KG1 (cell line): ENCODE measurements at places on chromosomes 12 and 14.

- no peak for DNase-seq
These were observed 262.5 kb upstream of the CAND1 start for GRCh38 chr12:67006610-67007009.

GRCh38 chr12:65324551-65324950 is 46.1 kb downstream of the MSRB3 start:
- DNase-seq = no peak

- no peak for DNase-seq
These were observed 704.2 kb upstream of the TBX3 start for GRCh38 chr12:115388139-115388538.

DNA sequence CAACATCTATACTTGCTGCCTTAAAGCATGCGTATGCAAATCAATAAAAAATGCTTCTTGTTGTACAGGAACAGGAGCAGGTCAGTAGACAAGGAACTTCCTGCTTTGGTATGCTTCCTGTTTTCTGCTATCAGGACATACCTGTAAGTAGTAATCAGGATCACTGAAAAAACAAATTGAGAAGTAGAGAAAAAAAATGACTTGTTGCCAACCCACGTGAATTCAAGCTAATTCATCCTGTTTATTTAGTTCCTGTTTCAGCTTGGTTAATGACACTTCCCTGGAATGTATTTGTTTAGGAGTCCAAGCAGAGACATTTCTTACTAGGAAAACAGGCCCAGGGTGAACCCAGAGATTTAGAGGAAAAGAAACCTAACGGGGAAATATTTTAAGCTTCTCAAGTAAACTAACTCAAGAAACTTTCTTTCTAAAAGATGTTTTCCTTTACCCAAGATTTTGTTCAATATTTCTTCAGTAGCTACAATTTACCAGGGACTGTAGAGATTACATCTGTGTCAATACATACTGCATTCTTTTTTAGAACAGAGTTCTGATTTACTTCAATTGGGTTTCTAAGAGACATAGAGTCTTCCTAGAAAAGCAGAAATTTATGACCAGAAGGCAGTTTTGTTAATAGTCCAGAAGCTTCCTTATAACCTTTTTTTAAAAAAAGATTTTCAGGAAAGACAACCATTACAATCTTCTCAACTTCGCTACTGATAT is 124.2 kb downstream of the PAWR start:
- DNase-seq = no peak

GRCh38 chr12:62763861-62764645 is 170.9 kb downstream of the PPM1H start:
- DNase-seq = no peak

GRCh38 chr12:129657179-129657578 is 246.6 kb downstream of the TMEM132D start:
- DNase-seq = no peak

DNA sequence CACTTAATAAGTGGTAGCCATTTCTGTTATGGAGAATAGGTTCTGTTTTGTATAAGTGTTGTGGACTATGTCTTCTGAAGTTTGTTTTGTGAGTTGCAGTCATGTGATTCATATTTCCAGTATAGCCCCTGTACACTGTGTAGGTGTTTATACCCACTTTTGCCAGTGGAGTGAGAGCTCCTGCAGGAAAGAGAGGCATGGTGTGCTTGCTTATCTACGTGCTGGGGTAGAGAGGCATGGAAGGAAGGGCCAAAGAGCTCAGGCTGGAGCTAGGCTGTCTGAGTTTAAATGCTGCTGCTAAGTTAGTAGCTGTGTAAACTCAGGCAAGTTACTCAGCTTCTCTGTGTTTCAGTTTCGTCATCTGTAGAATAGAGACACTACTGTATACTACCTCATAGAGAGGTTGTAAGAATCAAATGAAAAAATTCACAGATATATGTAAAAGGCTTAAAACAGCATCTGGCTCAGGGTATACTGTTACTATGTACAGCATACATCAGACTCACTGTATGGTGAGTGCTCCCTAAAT is 88.2 kb upstream of the SLC38A2 start:
- no peak for DNase-seq

- DNase-seq = no peak
These were observed 13.9 kb upstream of the MYH7 start for GRCh38 chr14:23449314-23449713.

GRCh38 chr12:14949631-14950030 is 11.3 kb upstream of the ERP27 start:
- no peak for DNase-seq

DNA sequence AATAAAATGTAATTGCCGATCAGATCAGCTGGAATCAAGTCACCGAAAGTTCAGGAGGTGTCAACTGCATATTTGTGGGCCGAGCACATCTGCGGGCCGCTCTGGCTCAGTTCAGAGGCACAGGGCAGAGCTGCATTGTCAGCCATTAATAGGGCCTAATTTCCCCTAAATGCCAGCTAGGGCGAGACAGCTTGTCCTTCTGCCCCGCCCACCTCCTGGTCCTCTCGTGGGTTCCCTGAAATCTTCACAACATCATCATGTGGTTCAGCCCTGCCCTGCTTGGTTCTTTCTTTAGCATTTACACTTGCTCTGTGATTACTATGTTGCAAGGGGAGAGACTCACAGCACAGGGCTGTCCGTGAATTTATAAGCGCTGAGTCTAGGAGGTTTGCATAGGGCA is 148.9 kb downstream of the CHST11 start:
- DNase-seq = no peak

- no peak for DNase-seq
These were observed 1197.6 kb downstream of the AACS start for GRCh38 chr12:126262829-126263228.

DNA sequence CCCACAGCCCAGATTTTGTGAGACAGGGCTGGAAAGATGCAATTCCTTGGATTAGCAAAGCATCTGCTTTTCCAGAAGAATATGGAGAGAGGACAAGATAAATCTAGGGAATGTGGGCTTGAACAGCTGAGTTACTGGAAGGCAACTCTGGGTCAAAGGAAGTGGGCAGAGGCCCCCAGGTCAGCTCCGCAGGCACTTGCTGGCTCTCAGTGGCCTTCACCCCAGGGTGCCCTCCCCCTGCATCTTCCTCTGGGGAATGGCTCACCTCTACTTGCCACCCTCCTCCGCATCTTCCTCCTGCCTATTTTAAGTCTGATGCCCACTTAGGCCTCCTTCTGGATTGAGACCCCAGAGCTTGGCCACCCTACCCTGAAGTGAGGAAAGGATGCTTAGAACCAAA is 10.5 kb upstream of the PNMA1 start:
- DNase-seq = no peak

- DNase-seq = peak; percentile 93
These were observed 365 bp upstream of the TPI1 start for GRCh38 chr12:6866920-6867412.

DNA sequence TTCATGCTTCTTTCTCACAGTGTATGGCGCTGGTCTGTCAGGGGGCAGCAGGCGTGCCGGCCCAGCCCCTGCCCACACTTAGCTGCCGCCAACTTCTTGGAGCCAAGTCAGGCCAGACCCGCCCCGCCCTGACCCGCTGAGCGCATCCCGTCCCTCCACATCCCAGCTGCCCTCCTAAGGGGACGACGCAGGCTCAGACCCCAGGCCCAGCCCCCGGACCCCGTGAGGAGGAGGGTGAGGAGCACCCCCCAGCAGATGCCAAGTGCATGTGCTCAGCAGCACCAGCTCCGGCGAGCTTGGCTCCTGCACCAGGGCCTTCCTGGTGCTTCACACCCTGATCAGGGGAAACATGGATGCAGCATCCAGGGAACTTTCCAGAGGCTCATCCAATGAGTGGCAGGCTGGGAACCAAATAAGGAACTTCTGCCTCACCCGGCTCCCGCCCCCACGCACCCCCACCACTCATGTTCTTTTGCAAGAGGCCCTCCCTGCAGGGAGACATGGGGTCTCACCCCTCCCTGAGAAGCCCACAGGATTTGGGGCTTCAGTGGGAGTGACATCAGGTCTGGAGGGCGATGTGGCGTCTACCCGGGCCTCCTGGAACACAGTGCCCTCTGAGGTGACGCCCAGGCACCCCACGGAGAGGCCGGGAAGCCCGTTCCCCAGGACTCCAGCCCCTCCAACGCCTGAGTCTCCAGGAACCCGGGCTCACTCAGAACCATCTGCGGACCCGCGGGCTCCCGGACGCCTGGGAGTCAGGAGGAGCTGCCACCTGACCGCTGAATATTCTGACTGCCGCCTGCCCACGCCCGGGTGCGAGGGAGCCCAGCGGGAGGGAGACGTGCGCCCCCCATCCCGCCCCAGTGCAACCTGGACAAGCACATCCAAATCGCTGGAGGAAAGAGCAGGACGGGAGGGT is 70.0 kb upstream of the GALNT9 start:
- no peak for DNase-seq

- no peak for DNase-seq
These were observed 96.2 kb upstream of the USP15 start for GRCh38 chr12:62164036-62164435.

GRCh38 chr14:78383060-78383459 is 212.9 kb downstream of the NRXN3 start:
- no peak for DNase-seq

DNA sequence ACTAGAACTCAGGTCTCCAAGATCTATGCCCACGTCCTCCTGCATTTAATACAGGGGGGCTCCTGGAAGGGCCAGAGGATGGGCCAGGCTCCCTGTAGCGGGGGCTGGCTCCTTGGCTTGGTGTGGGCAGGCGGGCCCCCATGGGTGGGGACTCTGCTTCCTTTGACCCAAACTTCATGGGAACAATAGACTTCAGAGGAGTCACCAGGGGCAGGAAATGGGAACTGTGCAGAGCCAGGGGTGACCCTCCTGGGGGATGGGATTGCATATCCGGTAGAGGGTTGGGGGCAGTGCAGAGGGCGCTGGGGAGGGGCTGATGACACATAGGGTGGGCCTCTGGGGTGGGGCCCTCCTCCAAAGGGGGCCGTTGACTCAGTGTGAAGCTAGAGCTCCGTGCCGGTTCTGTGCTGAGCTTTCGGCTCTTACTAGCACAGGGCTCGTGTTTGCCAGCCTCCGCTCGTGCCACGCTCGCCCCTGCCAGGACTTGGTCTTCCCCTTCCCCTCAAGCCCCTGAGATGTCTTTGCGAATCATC is 4.6 kb downstream of the TEAD4 start:
- DNase-seq = no peak

- DNase-seq = no peak
These were observed 89.4 kb downstream of the KIF26A start for GRCh38 chr14:104227806-104228205.

GRCh38 chr12:13405961-13406703 is 209.6 kb downstream of the EMP1 start:
- DNase-seq = no peak

DNA sequence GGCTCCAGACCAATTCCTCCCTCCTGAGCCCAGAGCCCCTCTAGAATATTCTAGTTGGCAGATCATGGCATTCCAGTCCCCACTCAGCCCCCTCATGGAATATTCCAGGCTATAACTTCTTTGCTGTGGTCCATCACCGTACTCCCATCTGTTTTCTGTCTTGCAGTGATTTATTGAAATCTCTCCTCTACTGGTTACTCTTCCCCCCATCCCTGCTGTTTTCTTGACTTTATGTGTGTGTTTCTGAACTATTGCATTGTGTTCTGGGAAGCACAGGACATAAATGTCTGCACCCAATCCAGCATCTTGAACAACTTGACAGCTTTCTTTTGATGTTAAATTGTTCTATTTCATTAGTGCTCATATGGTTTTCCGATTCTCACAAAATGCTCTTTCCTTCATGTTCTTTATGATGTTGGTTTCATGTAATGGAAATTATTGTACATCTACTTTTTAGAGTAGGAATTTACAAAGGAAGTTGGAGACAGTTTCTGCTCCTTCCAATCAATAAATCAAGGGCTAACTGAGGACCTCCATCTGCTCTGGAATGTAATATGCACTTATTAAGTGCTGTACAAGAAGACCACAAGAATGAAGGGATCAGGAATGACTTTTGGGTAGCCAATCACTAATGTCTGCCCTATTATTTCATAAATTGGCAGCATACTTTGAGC is 26.3 kb downstream of the PDE6H start:
- DNase-seq = no peak

- DNase-seq = no peak
These were observed 55.5 kb downstream of the CDC42BPB start for GRCh38 chr14:103001651-103002396.
